SJCRH30 (cell line): ENCODE measurements at places on chromosomes 16 and 17.
A peak's percentile ranks its signal among the peaks of the same experiment; 100 is the strongest.

- H3K27me3 ChIP-seq, result no peaks in the 10 kb centered on the region
- no peaks in the 10 kb centered on the region for H3K4me1 ChIP-seq
- DNase-seq, result no peak
- H3K4me3 ChIP-seq, result no peak overlapping the region
- no peak overlapping the region for H3K27ac ChIP-seq
- H3K36me3 ChIP-seq, result no peaks in the 10 kb centered on the region
Measured at GRCh38 chr16:83118365-83118764, 491.6 kb downstream of the CDH13 start.

DNA sequence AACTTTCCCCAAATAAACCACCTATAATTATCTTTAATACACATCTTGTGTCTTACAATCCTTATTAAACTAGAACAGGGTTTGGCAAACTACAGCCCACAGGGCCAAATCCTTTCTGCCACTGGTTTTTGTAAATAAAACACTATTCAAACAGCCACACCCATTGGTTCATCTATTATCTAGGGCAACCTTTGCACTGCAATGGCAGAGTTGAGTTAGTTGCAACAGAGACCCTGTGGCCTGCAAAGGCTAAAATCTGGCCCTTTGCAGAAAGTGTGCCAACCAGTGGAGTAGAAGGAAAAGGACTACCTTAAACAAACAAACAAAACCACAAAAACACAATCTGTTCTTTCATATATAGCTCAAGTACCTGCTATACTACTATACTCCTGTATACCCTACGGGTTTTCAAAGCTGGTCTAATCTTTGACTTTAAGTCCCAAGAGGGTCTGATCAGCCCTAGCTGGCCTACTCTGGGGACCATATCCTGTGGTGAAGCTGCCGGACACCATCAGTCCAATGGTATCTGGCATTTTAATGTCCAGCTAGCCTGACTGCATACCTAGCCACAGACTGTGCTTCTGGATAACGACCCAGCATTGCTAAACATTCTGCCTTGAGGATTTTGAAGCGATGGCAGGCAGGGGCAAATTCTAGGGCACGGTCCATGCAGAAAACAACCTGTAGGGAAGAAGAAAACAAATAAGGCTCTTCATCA, 23.3 kb downstream of the CNP start:
- H3K27ac ChIP-seq, result no peak overlapping the region
- DNase-seq, result no peak
- H3K27me3 ChIP-seq, result no peaks in the 10 kb centered on the region
- H3K4me3 ChIP-seq, result no peak overlapping the region
- H3K4me1 ChIP-seq, result peaks cover 23% of the 10 kb centered on the region

DNA sequence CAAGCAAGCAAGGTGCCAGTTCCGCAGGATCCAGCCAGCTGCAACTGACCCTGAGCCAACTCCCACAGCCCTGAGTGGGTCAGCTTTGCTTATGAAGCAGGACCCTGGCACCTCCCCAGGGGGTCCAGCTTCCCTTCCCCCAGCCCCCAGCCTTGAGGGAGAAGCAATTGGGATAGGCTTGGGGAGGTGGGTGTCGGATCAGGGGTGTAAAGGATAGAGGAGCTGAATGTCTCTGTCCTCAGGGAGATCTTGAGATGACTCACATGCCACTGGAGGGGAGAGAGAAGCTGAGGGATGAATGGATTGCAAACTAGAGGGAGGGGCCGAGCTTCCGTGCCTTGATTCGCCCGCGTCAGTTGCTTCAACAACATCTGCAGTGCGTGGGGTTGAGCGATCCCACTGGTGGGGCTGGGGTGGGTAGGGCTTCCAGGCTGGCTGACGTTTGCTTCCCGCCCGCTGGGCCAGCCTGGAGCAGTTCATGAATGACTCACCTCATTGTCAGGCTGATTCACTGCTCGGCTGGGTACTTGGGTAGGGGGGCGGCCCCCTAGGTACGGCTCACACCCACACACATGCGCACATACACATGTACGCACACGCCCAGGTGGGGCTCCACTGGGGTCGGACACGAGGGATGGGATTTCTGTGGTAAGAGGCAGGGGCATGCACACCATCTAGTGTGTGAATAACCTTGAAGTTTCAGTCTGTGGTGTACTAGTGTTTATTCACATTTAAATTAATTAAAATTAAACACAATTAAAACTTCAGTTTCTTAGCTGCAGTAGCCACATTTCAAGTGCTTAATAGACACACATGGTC, 3.6 kb upstream of the HROB start:
- H3K4me1 ChIP-seq, result peaks cover 18% of the 10 kb centered on the region
- no peaks in the 10 kb centered on the region for H3K27me3 ChIP-seq
- H3K4me3 ChIP-seq, result peak overlapping the region; percentile 30
- no peaks in the 10 kb centered on the region for H3K36me3 ChIP-seq

DNA sequence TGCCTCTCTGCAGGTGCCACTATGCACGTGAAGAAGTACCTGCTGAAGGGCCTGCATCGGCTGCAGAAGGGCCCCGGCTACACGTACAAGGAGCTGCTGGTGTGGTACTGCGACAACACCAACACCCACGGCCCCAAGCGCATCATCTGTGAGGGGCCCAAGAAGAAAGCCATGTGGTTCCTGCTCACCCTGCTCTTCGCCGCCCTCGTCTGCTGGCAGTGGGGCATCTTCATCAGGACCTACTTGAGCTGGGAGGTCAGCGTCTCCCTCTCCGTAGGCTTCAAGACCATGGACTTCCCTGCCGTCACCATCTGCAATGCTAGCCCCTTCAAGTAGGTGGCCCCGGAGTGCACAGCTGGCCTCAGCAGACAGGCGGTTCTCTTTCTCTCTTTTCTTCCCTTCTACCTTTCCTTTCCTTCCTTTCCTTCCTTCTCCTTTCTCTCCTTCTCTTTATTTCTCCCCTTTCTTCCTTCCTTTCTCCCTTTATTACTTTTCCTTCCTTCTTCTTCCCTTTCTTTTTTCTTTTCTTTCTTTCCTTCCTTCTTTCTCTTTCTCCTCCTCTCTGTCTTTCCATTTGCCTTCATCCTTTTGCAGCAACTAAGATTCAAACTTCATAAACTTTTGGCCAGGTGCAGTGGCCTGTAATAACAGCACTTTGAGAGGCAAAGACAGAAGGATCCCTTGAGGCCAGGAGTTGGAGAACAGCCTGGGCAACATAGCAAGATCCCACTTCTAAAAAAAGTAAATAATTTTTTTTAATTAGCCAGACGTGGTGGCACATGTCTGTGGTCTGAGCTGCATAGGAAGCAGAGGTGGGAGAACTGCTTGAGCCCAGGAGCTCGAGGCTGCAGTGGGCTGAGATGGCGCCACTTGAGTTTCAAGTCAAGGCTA, 46.7 kb downstream of the SCNN1B start:
- no peak for DNase-seq
- H3K27ac ChIP-seq, result no peak overlapping the region
- no peaks in the 10 kb centered on the region for H3K4me1 ChIP-seq
- H3K27me3 ChIP-seq, result no peaks in the 10 kb centered on the region
- H3K4me3 ChIP-seq, result no peak overlapping the region

DNA sequence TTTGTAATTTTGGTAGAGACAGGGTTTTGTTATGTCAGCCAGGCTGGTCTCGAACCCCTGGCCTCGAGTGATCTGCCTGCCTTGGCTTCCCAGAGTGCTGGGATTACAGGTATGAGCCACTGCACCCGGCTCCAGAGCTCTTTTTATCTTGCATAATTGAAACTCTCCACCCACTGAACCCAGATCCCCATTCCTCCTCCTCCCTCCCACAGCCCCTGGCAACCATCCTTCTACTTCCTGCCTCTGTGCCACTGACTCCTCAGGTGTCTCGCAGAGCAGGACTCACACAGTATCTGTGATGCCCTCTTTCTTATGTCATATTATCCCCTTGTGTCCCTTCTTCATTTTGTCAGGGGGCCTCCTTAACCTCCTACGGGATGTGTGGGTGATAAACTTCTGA, 340.7 kb downstream of the SLC39A11 start:
- H3K27me3 ChIP-seq, result peaks cover 5% of the 10 kb centered on the region; the same call in 1 of the 2 replicates
- H3K36me3 ChIP-seq, result no peaks in the 10 kb centered on the region
- H3K4me3 ChIP-seq, result no peak overlapping the region
- no peaks in the 10 kb centered on the region for H3K4me1 ChIP-seq
- DNase-seq, result no peak
- H3K27ac ChIP-seq, result no peak overlapping the region
